ENCODE measurements at places on chromosomes 11 and 22.

DNA sequence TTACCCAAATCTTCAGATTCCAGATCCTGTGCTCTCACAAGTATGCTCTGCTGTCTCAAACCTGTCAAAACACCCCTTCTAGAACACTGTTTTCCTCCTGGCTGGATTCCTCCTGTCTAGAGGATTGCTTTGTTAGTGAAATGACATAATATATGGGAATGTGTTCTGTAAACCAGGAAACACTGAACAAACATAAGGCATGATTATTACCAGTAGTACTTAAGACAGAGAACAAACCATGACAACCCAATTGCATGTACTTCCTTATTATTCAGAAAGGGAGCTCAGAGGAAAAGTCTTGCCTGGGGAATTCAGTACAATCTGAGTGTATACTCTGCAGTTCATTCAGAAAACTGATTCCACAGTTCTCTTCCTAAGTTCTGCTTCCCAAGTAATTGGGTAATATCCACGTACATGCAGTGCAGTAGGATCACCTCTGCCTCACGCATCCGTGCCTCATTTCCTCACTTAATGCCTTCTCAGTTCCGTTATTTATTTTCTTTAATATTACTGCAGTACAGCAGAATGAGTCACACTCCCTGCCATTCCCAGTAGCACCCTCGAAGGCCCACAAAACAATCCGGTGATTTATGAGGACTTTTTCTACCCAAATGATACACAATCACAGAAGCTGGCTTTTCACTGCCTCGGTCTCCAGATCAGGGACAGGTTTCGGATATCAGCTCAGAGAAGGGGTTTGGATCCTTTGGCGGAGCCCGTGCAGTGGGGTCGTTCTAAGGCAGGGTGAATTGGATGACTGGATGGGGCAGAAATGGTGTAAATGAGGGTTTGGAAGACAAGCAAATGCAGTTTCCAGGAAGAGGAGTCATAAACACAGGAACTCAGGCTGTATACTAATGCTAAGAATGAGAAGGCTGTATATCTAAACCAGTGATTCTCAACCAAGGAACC, 896.9 kb downstream of the KCNA4 start:
- no peak for DNase-seq

GRCh38 chr11:3092603-3093141, 35.4 kb upstream of the CARS1 start:
- no peak for DNase-seq

GRCh38 chr22:36942556-36942955, 29.1 kb downstream of the CSF2RB start:
- DNase-seq: no peak

- no peak for DNase-seq
Observed at GRCh38 chr11:133823614-133824013, 21.7 kb downstream of the SPATA19 start.

- DNase-seq: no peak
Observed at GRCh38 chr11:86196913-86197312, 47.6 kb upstream of the EED start.

- DNase-seq: no peak
Observed at GRCh38 chr11:1890856-1891830, 552 bp downstream of the PRR33 start.

DNA sequence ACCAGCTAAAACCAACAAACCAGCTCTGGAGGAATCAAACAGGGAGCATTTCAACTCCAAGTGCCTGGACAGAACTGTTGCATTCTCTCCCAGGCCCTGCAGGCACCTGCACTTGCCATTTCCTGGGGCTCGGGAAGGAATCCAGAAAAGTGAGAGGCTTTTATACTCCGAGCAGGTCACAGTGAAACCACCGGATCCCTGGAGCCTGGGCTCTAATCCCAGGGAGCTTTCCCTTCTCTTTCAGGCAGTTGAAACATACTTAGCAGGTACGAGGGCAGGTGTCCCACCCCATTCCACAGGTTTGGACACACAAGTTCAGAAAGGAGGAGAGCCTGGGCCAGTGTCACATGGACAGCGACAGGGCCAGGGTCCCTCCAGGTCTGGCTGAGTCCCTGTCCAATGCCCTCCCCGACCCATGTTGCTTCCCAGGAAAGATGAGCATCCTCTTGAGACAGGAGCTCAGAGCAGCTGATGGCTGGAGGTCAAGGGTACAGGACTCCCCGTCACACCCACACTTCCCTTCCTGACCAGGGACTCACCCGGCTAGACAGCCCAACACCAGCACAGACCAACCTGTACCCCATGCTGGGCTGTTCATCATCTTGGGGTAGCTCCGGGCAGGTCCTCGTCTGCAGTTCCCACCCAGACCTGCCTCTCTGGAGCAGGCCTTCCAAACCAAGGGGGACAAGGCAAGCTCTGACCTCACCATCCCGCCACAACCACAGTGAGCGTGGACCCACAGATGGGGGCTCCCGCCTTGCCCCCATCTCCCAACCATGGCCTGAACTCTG, 49.9 kb upstream of the CD5 start:
- DNase-seq: no peak

- no peak for DNase-seq
Observed at GRCh38 chr11:116773203-116774097, 663 bp upstream of the BUD13 start.

GRCh38 chr11:27444801-27445215, 27.8 kb downstream of the LGR4 start:
- DNase-seq: no peak

DNA sequence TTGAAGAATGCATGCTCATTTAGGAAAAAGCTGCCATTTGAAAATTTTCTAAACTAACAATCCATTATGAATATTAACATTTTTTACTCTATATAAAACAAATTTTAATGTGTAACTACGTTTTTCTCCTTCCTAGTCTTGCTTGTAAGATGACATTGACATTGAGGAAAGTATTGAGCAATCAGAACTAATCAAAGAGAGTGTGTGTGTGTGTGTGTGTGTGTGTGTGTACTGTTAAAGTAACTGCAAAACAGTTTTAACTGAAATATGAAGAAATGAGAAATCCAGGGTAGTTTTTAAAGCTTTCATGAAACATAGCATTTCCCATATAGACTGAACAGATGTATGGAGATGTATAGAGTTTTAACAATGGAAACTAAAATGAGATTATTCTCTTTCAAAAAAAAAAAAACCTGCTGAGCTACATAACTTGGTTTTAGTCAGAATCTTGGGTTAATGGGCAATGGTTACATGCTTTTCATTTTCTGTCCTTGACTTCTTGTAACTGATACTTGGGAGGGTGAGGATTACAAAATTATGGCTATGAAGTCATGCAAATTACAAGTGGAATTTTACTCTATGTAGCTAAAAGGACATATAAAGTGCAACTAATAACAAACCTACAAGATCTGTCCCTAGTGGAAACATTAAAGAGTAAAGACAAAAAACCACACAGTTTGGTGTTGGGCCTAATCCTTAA, 2.0 kb downstream of the PDGFD start:
- DNase-seq: no peak

- no peak for DNase-seq
Observed at GRCh38 chr11:33847251-33847650, 44.6 kb downstream of the LMO2 start.

DNA sequence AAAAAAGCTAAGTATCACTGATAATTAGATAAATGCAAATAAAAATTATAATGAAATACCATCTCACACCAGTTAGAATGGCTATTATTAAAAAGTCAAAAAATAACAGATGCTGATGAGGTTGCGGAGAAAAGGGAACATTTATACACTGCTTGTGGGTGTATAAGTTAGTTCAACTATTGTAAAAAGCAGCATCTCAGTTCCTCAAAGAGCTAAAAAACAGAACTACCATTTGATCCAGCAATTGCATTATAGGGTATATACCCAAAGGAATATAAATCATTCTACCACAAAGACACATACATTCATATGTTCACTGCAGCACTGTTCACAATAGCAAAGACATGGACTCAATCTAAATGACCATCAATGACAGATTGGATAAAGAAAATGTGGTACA, 120.3 kb upstream of the ZBED5 start:
- no peak for DNase-seq

- DNase-seq: no peak
Observed at GRCh38 chr11:72577271-72577721, 96.9 kb downstream of the PDE2A start.

DNA sequence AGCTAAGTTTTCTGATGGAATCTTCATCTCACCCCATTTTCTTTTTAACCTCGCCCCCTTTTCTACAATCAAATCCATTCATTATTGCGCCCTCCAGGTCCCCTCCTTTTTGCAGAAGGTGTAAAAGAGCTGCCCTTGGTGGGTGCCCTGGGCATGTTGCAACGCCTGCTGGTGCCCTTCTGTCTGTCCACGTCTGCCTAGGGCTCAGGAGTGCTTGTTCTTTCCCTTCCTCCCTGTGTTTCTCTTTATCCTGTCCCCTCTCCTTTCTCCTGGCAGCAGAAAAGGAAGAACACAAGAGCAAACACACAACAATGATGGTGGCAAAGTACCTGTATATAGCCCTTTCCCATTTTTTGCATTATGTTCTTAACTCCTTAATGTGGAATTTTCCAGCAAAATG, 6.2 kb upstream of the TLCD5 start:
- no peak for DNase-seq

- DNase-seq: no peak
Observed at GRCh38 chr11:17574141-17575091, 27.4 kb downstream of the OTOG start.

DNA sequence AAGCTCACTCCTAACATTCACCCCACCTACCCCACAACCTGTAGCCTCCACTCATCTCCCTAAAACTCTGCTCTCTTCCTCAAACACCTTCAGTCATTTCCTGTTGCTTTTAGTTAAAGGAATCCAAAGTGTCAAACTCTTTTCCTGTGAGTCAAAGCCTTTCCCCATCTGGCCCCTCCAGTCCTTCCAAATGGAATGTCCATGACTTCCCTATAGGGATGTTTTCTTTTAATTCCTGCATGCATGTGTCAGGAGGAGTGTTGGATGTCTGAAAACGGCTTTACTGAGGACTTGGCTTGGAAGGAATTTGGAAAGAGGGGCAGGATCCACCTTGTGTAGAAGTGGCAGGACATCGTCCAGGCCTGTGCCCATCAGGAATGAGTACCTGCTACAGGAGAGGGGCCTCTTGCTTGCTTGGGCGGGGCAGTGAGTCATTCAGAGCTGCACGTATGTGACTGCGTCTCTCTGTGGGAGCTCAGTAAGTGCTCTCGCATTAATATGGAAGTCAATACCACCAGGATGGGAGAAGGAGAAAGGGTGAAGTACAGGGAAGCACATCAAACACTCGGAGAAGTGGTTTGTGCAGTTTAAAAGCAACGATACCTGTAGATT, 491.9 kb downstream of the OPCML start:
- DNase-seq: no peak

DNA sequence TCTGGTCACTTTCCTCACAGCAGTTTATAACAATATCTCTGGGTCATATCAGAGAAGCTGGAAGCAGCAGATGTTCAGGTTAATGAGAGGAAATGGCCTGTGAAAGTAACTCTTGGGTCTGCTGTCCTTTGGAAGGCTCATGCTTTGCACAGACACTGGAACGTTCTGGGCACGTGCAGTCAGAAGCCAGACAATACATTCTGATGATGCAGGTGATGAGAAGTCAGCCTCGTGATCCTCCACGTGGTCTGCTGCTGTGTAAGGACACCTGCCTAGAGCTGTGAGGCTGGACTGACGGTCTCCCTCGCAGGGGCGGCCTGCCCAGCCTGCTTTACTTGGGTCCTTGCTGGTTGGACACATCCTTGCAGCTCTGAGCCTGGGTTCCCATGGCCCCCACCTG, 18.8 kb upstream of the ADORA2A start:
- no peak for DNase-seq

All from stimulated activated CD8-positive, alpha-beta memory T cell treated with anti-CD3 and anti-CD28 coated beads, Interleukin-15, amount 100 ng/mL, for 48 hours (primary cell).